ENCODE measurements at places on chromosomes 13 and 19. TPM values are rescaled to one million over a fixed set of nuclear protein-coding genes. Genes with fewer than 3 reads are reported as not detected.

- DNase-seq = no peak
These were observed 33.3 kb downstream of the GARRE1 start for GRCh38 chr19:34287662-34288140.

RFPL4AL1 gene
- not detected for total RNA-seq

NUP58 gene
- total RNA-seq = 69.6 TPM

DNA sequence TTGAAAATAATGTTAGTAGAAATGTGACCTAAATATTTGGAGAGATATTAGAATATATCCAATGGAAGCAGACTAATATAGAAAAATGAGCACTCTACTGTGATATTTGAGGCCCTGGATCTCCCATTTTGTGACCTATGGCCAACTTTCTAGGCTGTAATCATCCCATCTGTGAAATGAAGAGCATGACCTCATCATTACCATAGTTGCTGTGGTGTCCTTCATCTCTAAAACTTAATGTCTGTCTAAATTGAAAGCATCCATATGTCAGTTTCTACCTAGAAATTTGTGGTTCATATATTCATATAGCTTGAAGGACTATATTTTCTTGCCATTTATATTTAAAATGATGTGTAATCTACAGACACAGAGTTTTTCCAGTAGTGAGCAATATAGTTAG is 41.6 kb downstream of the PAN3 start:
- DNase-seq = no peak

- no peak for DNase-seq
These were observed 9.3 kb downstream of the ZIC5 start for GRCh38 chr13:99962242-99962641.

GRCh38 chr13:21237081-21237480 is 60.6 kb downstream of the MRPL57 start:
- DNase-seq = no peak

DNA sequence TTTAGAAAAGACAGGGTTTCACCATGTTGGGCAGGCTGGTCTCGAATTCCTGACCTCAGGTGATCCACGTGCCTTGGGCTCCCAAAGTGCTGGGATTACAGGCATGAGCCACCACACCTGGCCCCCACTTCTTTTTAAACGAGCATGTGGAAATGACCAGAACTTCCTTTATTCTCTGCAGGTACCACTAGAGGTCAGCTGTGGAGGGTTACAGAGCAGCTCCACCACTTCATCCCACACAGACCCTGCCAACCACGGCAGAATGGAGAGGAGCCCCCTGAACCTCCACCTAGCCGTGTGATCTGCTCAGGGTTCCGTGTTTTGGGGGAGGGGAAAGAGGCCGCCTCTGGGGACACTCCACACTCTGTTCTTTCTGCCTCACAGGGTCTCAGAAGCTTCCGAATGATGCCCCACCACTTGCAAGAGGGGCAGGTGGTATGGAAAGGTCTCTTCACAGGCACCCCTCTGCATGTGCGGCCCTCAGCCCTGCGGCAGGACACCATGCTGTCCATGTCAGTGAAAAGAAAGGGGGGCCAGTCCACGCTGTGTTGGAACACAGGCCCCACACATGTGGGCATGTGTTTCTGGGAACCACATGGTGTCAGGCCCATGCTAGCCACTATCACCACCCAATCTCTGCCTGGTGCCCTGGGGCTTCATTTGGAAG is 465.0 kb downstream of the TSHZ3 start:
- no peak for DNase-seq

DNA sequence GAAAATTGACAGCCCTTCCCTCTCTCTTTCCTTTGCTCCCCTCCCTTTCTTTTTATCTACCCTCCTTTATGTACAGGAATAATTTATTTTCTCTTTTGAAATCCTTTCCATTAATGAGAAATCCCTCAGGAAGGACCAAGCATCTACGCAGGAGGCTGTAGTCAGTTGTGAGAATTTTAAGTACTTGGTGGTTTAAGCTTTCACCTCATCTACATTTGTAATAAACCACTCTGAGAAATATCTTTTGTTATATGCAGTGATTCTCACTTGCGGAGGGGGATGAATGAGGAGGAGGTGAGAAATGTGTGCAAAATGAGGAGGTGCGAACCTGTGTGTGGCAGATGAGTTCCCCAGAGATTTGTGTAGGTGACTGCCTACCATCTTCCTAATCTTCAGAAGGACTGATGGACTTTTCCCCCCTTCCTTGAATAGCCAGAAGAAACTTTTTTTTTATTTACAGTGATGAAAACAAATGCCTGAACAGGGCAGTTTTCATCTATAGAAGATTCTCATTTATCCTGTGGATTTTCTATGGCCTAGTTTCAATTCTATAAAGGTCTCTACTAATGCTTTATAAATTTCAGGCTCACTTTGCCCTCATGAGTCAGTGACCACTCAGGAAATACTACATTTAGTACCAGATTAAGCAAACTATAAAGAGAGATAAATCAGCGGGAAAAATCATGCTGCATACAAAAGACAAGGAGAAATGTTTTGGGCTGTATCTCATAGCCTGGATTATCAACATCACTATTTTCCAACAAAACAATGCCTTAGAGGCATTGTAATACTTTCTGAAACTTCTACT is 118.3 kb downstream of the LHFPL6 start:
- DNase-seq = no peak

DNA sequence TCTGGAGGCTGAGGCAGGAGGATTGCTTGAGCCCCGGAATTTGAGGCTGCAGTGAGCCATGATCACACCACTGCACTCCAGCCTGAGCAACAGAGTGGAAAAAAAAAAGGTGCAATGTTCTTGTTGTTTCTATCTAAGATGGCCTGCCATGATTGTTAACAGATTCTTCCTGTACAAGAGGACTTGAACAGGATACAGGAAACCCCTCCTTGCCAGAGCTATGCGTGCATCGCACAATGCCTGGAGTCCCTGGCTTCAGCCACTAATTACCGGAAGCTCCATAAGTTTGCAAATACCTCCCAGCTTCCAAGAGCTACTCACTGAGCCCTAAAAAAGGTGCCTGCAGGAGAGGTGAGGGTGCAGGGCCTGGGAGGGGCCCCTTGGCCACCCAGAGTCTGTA is 13.1 kb upstream of the HIF3A start:
- no peak for DNase-seq

DNA sequence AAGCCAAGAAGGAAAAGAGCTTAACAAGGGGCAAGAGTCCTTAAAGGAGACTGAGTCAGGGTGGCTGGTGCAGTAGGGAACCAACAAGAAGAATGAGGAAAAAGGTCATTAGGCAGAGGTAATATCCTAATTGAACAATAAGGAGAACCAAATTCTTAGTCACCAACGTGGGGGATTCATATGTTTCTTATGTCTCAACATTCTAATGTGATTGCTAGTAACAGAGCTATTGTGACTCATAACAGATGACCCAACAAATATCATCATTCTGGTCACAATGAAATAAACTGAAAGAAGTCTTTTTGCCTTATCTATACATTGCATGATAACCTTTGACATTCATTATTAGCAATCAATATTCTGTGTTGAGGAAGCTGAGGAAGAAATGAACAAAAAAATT is 101.6 kb downstream of the RAP2A start:
- DNase-seq = no peak

MED29 gene
- total RNA-seq = 43.6 TPM

- DNase-seq = no peak
These were observed 290.8 kb downstream of the FOXO1 start for GRCh38 chr13:40375489-40376171.

ZNF599 gene
- total RNA-seq = 3.7 TPM

DNA sequence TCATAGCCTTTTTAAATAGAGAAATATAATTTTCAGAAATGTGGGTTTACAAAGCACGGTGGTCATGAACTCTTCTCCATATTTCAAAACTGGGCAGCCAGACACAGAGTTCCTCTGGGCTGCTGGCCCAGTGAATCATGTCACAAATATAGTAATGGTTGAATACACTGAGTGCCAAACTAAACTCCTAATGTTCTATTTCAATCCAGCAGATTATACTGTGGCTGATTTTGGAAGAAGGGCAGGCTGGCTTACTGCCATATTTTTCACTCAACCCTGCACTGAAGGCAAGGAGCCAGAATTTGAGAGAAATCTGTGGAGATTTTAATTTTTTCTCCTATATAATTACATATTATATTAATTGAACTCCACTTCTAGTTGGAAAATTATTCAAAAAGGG is 17.0 kb upstream of the PRR20A start:
- DNase-seq = no peak

- no peak for DNase-seq
These were observed 60.6 kb upstream of the ZNF724 start for GRCh38 chr19:23310729-23311211.

GRCh38 chr13:49645451-49645850 is 17.1 kb downstream of the ARL11 start:
- DNase-seq = no peak

RNF17 gene
- 1.1 TPM for total RNA-seq

PRODH2 gene
- total RNA-seq = not detected

- DNase-seq = no peak
These were observed 30.5 kb upstream of the ADGRE1 start for GRCh38 chr19:6856749-6857372.

NDUFB7 gene
- total RNA-seq = 60.7 TPM

- no peak for DNase-seq
These were observed 6.4 kb downstream of the IRS2 start for GRCh38 chr13:109779876-109780510.

SLC1A6 gene
- not detected for total RNA-seq

- DNase-seq = no peak
These were observed 31.2 kb downstream of the GADD45B start for GRCh38 chr19:2507109-2507508.

CEACAM21 gene
- 44.4 TPM for total RNA-seq

GRCh38 chr19:11091703-11092153 is 2.5 kb downstream of the LDLR start:
- peak; percentile 71 for DNase-seq

GRCh38 chr19:18523841-18524240 is 2.0 kb upstream of the ELL start:
- DNase-seq = no peak

DNA sequence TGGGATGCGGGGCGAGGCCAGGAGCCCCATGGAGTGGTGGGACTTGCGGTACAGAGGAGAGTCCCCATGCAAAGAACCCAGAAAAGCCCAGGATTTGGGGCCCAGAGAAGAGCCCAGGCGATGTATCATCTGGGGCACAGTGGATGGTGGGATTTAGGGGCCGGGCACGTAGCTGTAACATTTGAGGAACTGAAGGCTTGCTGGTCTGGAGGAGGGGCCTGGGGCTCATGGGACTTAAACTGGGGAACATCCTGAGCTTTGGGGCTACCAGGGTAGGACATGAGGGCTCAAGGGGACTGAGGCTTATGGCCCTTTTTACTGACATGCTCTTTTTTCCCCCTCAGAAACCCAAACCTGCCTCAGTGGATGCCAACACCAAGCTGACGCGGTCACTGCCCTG is 13.5 kb downstream of the MED25 start:
- no peak for DNase-seq

GRCh38 chr13:60001889-60002288 is 161.8 kb downstream of the DIAPH3 start:
- DNase-seq = no peak

GRCh38 chr19:6412447-6413091 is 12.0 kb downstream of the KHSRP start:
- no peak for DNase-seq

DNA sequence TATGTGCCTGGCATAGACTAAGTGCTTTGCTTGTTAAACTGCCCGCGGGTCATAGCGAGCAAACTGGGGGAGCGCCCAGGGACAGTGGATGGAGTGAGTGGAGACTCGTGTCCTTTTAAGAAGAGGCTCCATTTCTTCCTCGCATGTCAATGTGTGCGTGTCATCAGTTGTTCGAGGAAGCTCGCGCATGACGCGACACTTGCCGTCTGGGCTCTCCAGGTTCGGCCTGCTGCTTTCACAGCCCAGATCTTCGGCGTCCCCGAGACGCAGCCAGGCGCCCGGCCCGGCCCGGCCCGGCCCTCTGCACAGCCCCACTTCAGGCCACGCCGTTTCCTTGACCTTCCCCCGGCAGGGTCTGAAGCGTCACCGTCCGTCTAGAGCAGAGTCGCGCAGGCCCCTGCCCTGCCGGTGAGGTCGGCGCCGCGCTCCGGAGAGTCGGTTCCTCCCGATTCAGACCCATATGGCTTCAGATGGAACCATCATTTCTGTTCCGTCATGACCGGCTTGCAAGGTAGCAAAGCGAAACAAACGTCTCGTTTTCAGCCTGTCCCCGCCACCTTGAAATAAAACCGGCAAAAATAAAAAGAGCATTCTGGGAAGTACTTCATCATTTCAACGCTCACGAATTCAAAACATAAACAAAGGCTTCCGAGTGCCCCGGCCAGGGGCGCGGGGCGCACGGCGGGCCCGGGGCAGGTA is 599 bp upstream of the ARHGEF7 start:
- no peak for DNase-seq

GRCh38 chr13:36696410-36697010 is 22.7 kb downstream of the SERTM1 start:
- DNase-seq = no peak

GRCh38 chr13:80339912-80340650 is 845 bp downstream of the SPRY2 start:
- no peak for DNase-seq

KIR2DL4 gene
- total RNA-seq = not detected

CLEC4G gene
- not detected for total RNA-seq

ZNF429 gene
- total RNA-seq = 10.7 TPM

- DNase-seq = no peak
These were observed 9.4 kb upstream of the NUP62 start for GRCh38 chr19:49938662-49939061.

DNA sequence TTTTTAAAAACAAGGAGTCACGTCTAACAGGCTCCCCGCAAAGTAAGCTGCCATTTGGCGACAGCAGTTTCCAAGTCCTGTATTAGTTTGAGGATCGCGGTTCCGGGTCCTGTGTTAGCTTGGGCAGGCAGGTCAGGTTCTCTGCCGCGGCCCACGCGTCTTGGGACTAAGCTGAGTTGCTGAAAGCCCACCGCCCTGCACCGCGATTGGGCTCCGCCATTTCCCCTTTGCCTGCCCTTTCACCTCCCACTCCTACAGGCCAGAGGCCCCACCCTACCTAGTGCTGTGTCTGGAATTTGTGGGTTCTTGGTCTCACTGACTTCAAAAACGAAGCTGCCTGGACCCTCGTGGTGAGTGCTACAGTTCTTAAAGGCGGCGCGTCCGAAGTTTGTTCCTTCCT is 6.8 kb downstream of the PARP4 start:
- no peak for DNase-seq

DNA sequence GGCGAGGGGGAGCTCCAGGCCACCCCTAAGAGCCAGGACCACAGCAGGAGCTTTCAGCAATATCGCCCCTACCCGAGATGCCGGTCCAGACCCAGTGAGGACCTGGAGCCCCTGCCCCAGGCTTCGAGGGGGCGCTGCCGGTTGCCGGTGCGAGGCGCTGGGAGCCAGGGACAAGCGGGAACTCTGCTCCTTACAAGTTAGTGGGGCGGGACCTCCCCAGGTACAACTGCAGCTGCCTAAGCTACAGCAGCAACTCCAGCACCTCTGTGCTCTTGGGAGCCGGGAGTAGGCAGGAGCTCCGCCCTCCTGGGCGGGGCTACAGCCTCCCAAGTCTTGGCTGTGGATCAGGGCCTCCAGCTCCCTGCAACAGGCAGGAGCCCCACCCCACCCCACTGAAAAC is 15.2 kb upstream of the TSC22D1 start:
- DNase-seq = no peak
